NCI-H345 (cell line): ENCODE measurements at places on chromosomes 2 and 18.

DNA sequence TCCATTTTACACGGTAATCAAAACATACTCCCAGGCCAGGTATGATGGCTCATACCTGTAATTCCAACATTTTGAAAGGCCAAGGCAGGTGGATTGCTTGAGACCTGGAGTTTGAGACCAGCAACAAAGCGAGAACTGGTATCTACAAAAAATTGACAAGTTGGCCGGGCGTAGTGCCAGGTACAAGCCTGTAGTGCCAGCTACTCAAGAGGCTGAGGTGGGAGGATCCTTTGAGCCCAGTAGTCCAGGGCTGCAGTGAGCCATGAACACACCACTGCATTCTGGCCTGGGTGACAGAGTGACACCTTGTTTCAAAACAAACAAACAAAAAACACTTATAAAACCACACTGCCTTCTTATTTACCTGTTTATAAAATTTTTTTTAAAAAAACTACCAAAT lies 80.8 kb downstream of the GAREM1 start:
- peak; percentile 90 for DNase-seq

GRCh38 chr2:224970311-224970710 lies 72.0 kb downstream of the DOCK10 start:
- no peak for DNase-seq

DNA sequence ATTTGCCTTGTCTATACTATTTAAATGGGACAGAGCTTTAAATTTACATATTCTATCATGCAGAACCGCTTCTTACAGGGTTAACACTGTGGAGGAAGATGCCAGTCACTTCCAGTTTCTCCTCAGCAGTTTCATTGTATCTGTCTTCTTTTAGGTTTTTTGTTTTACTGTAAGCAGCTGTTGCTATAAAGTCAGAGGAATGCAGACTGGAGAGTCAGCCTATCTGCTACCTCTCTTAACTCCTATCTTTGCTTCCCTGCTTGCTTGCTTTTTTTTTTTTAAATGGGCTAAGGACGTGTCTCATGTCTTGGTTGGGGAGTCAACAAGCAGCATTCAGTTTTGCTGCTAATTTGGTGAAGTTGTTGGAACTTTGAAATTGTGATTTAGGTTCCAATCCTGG lies 8.9 kb downstream of the EPC2 start:
- DNase-seq: no peak

GRCh38 chr2:152406119-152406835 lies 71.3 kb downstream of the FMNL2 start:
- no peak for DNase-seq

DNA sequence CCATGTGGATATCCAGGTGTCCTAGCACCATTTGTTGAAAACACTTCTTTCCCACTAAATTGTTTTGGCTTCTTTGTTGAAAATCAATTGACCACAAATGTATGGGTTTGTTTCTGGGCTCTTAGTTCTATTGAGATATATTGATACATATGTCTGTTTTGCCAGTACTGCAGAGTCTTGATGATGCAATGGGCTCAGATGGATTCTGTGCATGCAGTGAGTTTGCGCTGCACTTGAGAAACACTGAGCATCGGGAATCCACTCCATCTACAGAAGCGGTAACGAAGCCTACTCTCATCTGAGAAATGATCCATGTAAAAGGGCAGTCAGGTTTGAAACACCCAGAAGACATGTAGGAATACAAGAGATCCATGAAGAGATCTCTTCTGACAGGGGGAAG lies 21.9 kb upstream of the DNAJC10 start:
- peak; percentile 82 for DNase-seq

DNA sequence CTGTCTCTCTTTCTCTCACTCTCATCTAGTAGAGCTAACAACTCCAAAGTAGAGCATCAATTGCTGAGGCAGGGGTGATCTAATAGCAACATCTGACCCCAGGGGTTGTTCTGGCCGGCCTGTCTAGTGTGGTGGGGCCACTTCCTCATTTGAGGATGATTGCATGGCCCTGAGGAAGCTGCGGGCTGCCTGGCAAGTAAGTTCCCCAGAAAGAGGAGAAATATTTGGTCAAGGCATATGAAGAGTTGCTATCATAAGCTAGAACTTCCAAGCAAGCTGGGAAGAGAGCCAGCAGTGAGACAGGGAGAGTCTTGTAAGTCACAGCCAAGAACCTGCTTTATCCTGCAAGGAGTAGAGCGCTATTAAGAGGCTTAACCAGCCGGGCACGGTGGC lies 50.8 kb upstream of the TMEM87B start:
- DNase-seq: no peak

- DNase-seq: peak; percentile 71
These were observed 24.7 kb upstream of the CEP68 start for GRCh38 chr2:65031341-65032018.

- DNase-seq: no peak
These were observed 9.5 kb downstream of the DUSP19 start for GRCh38 chr2:183088061-183088460.

DNA sequence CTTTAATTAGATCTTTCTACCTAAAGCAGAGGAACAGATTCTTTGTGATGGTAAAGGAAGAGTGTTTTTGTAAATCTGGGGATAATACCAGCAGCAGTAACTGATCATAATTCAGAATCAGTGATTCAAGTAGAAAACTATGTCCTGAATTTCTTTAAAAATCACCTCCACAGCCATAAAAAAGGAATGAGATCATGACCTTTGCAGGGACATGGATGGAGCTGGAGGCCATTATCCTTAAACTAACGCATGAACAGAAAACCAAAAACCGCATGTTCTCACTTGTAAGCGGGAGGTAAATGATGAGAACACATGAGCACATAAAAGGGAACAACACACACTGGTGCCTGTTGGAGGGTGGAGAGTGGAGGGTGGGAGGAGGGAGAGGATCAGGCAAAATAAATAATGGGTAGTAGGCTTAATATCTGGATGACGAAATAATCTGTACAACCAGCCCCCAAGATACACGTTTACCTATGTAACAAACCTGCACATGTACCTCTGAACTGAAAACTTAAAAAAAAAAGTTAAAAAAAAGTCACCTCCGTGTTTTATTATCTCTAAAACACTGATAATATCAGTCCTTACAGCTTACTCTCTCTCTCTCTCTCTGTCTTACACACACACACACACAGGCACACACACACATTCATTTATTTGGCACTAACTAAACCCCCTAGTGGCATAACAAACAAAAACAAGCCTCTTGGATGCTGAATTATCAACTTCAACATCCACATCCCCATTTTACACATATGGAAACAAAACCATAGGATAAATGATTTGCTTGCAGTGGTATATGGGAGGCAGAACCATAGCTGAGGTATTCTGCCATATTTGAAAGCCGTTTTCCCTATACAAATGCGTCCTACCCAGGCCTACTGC lies 1.4 kb downstream of the TM4SF20 start:
- peak; percentile 28 for DNase-seq

DNA sequence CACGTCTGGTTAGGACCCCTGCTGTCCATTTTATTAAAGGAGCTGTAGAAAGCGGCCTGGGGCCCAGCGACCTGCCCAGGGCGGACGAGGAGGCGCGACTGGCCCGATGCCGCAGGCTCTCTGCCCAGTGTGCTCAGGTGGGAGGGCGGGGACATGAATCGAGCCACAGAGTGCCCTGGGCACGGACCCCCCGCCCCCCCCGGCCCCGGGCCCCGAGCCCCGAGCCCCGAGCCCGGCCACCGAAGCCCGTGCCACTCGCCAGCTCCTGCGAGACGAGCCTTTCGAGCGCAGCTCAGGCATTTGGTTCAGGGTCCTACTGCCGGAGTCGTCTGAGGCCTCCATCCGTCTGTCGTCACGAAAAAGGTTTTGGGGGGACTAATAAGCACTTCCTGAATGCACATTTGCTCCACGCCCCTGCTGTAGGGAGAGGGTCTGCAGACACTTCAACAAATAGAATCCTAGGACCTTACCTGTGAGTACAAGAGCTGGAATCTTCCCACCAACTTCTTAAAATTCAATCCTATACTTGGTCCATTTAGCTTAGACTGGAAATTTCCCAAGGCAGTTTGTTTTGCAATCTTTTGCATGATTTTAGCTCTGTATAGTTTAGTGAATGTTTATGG lies 602 bp upstream of the ADAM17 start:
- DNase-seq: no peak

- no peak for DNase-seq
These were observed 214.2 kb downstream of the MREG start for GRCh38 chr2:215799194-215799593.

GRCh38 chr18:58187674-58188073 lies 143.6 kb downstream of the NEDD4L start:
- no peak for DNase-seq

DNA sequence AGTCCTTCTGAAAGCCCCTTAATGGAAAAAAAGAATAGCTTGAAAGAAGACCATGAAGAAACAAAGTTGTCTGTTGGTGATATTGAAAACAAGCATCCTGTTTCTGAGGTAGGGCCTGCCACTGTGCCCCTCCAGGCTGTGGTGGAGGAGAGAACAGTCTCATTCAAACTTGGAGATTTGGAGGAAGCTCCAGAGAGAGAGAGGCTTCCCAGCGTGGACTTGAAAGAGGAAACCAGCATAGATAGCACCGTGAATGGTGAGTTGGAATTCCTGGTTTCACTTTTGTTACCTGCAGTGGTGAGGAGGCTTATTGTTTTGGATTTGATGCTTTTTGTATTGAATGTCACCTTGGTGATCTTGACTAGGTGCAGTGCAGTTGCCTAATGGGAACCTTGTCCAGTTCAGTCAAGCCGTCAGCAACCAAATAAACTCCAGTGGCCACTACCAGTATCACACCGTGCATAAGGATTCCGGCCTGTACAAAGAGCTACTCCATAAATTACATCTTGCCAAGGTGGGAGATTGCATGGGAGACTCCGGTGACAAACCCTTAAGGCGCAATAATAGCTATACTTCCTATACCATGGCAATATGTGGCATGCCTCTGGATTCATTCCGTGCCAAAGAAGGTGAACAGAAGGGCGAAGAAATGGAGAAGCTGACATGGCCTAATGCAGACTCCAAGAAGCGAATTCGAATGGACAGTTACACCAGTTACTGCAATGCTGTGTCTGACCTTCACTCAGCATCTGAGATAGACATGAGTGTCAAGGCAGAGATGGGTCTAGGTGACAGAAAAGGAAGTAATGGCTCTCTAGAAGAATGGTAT lies 13.3 kb downstream of the SLC20A1 start:
- no peak for DNase-seq

GRCh38 chr2:70985283-70985688 lies 6.9 kb downstream of the ANKRD53 start:
- DNase-seq: no peak

- no peak for DNase-seq
These were observed 2.2 kb downstream of the IMPACT start for GRCh38 chr18:24428709-24429108.

DNA sequence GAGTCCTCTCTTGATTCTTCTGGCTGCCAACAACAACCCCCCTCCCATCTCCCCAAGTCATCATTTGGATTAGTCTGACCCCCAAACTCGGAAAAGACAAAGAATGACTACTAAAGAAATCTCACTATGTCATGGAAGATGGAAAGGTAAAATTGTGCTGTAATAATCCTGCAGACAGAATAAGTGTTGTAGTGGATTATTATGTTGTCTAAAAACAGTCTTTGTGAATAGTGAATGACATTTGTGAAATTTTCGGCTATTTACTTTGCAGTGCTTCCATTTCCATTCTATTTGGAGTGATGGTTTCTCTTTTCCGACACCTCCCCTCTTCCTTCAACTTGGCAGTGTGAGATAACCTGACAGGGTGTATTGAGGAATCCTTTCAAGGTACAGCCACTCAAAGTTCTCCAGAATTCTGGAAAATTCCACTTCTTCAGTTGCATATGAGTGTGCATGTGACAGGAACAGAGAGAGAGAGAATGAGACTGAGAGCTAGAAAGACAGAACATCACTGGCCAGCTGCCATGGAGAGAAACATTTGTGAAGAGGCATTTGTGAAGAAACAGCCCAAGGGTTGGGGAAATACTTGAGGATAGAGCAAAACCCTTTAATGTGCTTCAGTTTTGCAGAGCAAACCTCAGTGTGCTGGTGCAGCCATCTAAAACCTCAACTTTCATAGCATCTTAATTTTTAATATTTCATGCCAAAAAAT lies 141.9 kb upstream of the DLX2 start:
- DNase-seq: no peak

GRCh38 chr2:3529316-3530025 lies 10.1 kb upstream of the ADI1 start:
- no peak for DNase-seq

DNA sequence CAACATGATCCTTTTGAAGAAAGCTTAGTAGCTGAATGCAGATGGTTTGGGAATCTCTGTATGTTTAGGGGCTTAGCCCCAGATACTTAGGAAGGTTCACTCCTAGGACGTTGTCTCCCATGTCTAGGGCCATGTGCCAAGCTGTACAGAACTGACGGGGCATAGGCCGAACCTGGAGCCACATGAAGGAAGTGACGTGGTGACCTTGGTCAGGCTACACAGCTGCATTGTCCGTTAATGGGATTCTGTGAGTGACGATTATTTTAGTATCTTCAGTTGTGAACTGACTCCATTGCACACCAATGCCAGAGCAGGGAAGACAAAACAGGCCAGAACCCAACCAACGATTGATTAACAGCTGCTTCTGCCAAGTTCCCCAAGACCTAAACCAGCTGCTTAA lies 139.3 kb downstream of the TPO start:
- DNase-seq: no peak

DNA sequence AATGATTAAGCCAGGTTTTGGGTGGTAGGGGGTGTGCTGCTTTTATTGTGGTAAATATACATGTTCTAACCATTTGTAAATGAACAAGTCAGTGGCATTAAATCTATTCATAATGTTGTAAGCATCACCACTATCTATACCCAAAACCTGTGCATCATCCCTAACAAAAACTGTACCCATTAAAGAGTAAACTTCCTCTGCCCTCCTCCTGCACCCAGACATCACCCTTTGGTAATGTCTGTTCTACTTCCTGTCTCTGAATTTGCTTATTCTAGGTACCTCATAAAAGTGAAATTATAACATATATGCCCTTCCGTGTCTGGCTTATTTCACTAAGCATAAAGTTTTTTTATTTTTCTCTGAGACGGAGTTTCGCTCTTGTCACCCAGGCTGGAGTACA lies 14.1 kb downstream of the RIF1 start:
- DNase-seq: no peak

DNA sequence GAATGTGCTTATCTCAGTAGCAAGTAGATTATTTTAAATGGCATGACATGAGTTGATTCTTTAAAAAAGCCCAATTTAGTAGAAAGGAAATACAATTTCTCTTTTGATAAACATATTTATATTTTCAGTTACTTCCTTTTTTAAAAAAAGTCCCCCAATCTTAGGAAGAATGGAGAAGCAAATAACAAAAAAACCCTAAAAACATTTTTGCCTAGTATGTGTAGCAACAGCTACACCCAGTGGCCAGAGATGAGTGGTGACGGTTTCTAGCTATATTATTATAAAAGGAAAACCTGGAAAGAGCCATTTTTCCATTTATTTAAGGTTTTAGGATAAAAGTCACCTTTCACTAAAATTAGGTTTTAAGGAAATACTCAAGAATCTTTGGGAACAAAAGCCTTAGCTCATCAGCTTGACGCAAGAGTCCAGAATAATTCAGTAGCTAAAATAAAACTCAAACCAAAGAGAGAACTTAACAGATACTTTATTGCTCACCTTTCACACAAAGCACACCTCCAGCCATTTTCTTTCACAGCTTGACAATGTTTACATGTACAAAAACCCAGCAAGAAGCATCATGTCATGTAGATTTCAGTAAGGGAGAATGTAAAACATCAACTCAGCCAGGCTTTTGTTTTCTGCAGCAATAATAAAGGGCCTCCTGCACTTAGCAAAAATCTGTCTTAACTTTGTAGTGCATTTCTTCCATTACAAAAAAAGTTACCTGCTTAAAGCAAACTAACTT lies 15.7 kb downstream of the FAM98A start:
- DNase-seq: peak; percentile 2
